Fibroblast of upper back skin (primary cell): ENCODE measurements at places on chromosomes 4 and X.
A peak's percentile ranks its signal among the peaks of the same experiment; 100 is the strongest.

DNA sequence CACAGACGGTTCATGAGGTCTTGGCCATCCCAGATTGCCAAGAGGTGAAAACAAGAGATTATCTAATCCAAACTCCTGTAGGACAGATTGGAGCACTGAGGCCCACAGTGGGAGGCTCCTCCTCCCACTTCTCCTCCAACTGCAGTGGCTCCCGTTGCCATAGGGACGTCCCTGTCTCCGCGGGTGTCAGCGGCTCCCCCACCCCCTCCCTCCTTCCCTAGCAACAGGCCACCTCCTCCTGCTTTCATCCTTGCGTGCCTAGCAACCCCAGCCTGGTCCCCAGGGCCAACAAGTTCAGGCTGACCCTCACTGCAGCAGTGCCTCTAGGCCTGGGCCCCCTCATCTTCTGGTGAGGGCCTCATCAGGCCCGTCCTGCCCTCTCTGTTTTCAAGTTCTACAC, 6.8 kb upstream of the IQSEC2 start:
- peak; percentile 9 for DNase-seq

- DNase-seq = peak; percentile 64
Observed at GRCh38 chr4:68271851-68272357, 26.4 kb upstream of the TMPRSS11B start.

- no peak for DNase-seq
Observed at GRCh38 chr4:16775411-16776154, 122.9 kb downstream of the LDB2 start.

- DNase-seq = no peak
Observed at GRCh38 chrX:148961985-148962384, 461.6 kb downstream of the AFF2 start.

DNA sequence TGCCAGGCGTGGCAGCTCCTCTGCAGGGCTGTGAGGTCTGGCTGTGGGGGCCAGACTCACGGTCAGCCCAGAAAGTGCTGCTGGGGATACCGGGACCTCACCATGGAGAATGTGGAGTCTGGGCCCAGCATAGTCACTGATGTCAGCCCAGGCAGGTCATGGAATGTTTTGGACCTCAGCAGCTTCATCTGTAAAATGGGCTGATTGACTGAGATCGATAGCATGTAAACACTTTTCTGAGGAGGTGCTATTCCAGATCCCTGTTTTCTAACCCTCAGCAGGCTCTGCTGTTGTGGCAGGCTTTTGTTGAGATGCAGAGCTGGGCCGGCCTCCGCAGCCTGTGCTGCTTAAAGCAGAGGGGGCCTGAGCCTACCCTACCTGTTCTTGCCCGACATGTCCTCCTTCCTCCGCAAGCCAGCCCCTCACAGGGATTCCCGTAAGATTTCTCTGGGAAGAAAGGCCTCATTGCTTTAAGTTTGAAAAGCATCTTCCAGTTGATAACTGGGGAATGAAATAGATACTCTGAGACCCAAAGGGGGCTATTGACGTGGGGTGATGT, 38.3 kb upstream of the HGFAC start:
- no peak for DNase-seq

- DNase-seq = no peak
Observed at GRCh38 chr4:154714339-154715040, 29.3 kb upstream of the LRAT start.

DNA sequence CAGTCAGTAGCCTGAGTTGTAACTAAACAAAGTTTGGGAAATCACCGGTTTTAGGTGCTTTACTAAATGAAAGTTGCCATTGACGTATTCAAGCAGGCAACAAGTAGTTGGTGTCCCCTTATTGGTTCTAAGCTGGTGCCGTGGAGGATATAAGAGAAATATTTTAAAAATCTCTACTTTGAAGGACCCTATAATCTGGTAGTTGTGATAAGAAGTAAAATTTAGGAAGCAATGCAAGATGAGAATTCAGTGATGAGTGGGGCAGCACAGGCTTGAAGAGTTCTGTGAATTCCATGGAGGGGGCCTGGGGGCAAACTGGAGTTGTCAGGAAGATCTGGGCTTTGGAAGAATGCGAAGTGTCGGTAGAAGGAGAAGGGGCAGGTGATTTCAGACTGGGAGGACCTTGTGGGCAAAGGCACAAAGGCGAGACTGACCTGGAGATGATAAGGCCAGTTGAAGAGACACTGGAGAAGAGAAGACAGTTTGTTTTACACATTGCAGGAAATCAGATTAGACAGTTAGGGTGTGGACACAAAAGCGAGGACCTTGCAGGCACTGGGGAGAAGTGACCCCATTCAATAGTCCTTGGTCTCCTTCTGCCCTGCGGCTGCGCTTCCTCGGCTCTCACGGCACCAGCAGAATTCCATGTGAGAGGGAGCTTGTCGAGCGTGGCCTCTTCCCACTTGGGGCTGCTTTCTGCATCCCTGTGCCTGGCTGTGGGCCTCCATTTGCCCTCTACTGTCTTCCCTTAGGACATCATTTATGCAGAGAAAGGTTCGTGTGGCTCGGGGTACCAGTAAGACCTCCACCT, 1.3 kb downstream of the RHOH start:
- DNase-seq = no peak

DNA sequence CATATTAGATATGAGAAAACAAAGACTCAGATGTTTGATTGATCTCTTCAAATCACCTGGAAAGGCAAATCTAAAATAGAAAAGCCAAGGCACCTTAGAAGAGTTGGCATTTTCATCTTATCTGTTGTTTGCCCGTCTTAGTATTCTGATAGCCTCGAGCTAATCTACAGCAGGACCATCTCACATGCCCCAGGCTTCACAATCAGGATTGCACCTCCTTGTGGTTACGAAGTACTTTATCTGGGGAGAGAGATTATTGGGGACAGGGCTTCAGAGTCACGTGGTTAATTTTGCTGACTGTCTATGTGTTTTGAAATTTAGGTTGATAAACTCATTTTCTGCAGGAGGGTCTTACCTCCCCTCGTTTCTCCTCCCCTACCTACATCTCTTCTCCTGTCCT, 313.1 kb upstream of the ANXA10 start:
- no peak for DNase-seq

- peak; percentile 45 for DNase-seq
Observed at GRCh38 chrX:153924149-153924861, 1.8 kb downstream of the ARHGAP4 start.
